Coronary artery (tissue), 2 donors: ENCODE measurements at places on chromosomes 13 and 19.

GRCh38 chr13:109783447-109783814 is 3.0 kb downstream of the IRS2 start:
- DNase-seq = peak; percentile 74

GRCh38 chr13:25890671-25891212 is 161.1 kb downstream of the SHISA2 start:
- DNase-seq = no peak

GRCh38 chr19:18113827-18114226 is 16.2 kb downstream of the MAST3 start:
- DNase-seq = no peak

- no peak for DNase-seq
Measured at GRCh38 chr19:41175801-41176777, 16.9 kb upstream of the CYP2S1 start.

DNA sequence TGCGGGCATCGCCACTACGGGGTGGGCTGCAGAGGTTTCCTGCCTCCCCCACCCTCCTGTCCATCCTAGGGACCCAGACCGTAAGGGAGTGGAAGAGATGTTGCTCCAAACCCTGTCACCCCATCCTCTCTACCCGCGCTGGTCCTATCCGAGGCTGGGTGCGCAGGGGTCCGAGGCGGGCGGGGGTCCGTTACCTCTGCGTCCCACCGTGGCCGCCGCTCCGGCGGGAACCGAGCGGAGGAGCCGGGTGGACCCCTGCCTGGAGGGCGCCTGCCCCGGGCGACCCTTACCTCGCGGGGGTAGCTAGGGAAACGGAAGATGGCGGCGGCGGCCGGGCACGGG is at the start of gene DGKH:
Gene DGKH, plus strand, starts transcription at position 307 of the 342 bp plus-strand sequence. CDS start 126 bp downstream, outside the sequence.
- DNase-seq = no peak

DNA sequence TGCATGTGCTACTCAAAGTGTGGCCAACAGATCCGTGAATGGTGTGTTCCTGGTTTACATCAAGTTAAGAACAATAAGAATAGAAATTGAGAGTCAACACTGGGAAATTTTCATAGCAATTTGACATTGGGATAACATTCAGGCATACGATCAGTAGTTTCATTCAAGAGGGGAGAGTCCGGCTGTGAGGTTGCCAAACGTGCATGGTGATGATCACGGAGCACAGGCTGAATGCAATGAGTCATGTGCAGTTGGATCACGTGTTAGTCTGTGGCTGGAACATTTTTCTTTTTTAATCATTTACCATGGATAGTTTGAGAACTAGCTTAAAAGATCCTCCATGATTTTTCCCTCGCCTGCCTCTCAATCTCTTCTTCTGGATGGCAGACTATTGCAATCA is 2.5 kb upstream of the DCT start:
- DNase-seq = no peak

- no peak for DNase-seq
Measured at GRCh38 chr13:21677075-21677623, 6.3 kb downstream of the FGF9 start.

DNA sequence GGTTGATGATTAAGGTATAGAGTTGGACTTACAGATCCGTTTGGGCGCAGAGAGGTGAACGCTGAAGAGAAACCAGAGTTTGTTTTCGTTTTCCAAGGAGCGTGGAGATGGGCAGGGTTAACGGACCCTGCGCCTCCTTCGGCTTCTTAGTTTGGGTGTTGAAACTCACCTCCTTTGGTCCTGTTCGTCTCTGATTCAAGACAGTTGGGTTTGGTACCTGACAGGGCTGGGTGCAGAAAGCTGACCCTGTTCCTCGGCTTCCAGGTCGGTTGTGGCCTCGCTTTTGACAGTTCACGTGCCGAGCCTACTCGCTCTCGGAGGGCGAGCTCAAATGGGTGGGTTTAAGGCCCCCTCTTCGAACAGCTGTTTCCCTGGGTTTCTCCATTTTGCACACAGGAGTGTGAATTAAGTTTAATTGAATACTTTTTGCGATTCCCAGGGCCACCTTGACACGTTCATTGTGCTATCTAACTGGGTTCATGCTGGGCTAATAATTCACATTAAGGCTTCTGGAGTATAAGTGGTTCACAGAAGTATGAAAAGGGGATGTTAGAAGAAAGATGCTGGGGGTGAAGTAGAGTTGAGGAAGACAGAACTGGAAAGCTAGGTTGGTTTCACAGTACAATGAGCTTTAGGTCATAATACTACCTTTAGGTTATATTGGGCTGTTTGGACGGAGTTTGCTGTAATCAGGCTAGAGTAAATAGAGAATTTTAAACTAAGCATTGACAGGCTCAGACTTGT is 638 bp downstream of the USPL1 start:
- DNase-seq = peak; percentile 74

GRCh38 chr13:51230477-51231105 is 8.4 kb downstream of the FAM124A start:
- DNase-seq = no peak

DNA sequence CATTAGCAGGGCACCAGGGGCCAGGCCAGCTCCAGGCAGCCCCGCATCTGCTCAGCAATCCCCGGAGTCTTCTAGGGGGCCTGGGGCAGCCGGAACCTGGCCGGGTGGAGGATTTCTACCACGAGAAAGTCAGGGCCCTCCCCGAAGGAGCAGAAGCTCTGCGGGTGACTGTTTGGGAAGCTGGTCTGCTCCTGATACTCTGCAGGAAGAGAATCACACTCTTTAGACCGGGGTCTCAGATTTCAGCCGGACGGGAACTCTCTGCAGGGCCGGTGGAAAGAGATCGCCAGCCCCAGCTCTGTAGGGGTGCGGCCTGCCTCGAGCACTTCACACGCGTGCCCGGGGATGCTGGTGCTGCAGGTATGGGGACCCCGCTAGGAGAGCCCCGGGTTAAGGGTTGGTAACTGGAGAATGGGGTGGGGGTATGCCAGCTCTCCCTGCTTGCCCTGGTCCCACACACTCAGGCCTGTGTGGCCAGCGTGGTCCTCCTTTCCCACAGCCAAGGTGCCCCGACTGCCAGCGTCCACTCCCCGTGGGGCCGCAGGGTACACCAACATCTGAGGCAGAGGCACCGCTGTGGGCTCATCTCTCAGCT is 20.1 kb downstream of the RASA3 start:
- no peak for DNase-seq

GRCh38 chr13:106591299-106591698 is 23.4 kb upstream of the ARGLU1 start:
- no peak for DNase-seq

DNA sequence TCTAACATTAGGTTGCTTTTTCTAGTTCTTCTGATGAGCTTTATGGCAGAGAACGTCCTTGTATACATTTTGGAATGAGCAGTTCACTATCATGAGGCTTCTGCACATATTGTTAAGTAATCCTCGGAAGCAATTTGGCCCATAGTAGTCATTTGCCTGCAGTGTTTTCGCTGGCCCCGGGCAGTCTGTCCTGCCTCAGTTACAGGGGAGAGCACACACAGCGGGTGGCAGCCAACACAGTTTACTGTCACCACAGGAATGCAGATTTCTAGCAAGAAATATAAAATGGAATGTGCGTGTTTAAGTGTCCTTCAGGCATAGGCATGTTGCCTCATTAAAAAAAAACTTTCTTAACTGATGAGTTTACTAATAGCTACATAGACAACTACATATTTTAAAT is 71.5 kb upstream of the GJB6 start:
- DNase-seq = no peak
